Activated T-helper 2 cell treated with anti-CD3 and anti-CD28 coated beads, Interferon-gamma antibody, Interleukin-2, Interleukin-4, amounts not matched to agents 10 μg/mL and 5 μg/mL and 100 μg/mL, durations not matched to agents 14 hours and 24 hours and 36 hours (primary cell): ENCODE measurements at places on chromosomes 5 and 9. TPM values are rescaled to one million over a fixed set of nuclear protein-coding genes. Genes with fewer than 3 reads are reported as not detected.

DNA sequence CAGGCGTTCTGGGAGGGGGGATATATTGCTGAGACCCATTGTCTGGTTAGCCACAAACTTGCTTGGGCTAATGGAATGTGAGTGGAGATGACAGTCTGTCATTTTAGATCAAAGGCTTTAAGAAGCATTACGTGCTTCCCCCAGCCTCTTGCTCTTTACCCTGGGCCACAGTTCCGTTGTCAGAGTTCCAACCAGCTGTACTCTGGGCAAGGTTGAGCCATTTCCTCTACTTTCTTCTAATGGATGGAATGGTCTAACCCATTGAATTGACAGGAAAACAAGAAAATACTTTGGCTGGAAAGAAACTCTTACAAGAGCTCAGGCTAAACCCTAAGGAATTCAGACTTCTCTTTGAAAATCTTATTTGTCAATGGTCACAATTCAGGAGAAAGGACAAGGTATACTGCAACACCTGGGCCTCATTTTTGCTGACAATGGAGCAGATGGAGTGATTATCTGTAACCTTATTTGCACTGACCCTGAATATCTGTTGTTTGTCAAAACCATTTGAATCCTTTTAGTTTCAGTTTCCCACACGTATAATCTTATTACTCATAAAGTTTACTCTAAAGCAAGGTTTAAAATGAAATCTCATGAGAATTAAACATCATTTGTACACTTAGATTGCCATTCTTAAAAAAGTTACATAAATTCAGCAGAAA, 231.4 kb downstream of the PDE4D start:
- no peaks in the 10 kb centered on the region for H3K36me3 ChIP-seq
- peaks cover 6% of the 10 kb centered on the region for H3K4me1 ChIP-seq
- H3K27ac ChIP-seq: no peak overlapping the region
- H3K4me3 ChIP-seq: no peak overlapping the region

DNA sequence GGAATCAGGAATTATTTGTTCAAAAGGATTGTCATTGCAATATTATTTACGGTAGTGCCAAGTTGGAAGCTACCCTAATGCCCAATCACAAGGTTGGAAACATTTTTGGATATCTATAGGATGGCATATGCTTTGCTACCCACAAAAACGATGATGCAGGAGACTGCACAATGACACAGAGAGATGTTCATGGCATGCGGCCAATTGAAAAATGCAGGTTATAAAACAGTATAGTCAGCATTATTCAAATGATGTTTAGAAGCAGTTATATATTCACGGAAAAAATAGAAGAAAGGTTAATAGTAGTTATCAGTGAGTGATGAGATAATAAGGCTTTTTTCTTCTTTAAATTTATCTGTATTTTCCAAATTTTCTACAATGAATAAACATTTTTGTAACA, 5.9 kb upstream of the ACSL6 start:
- H3K27ac ChIP-seq: no peak overlapping the region
- DNase-seq: no peak
- H3K36me3 ChIP-seq: no peaks in the 10 kb centered on the region
- peaks cover 50% of the 10 kb centered on the region for H3K4me1 ChIP-seq

DNA sequence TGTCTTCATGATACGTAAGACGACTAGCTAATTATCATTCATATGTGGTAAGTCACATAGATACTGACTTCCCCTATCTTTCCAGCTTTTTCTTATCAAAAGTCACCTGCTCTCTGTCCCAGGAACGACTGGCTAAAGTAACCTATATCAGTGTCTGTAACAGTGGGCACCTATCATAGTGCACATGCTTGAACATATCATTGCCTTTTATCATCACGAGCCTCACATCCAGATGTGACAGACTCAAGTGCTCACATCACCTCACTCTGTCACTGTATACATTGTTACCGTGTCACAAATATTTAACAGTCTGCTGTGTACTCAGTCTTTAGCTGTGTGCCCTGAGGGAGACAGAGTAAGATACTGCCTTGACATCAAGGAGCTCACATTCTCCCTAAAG, 125.4 kb upstream of the CCDC152 start:
- H3K4me3 ChIP-seq: no peak overlapping the region
- peaks cover 8% of the 10 kb centered on the region for H3K27me3 ChIP-seq
- no peak for DNase-seq
- no peak overlapping the region for H3K27ac ChIP-seq
- H3K36me3 ChIP-seq: no peaks in the 10 kb centered on the region

Gene MAMDC2
- not detected in 2 replicates for total RNA-seq
